Kidney glomerular epithelial cell (primary cell): ENCODE measurements at places on chromosomes 6 and 20.

GRCh38 chr6:30071081-30071818, 4.3 kb downstream of the PPP1R11 start:
- DNase-seq: no peak

DNA sequence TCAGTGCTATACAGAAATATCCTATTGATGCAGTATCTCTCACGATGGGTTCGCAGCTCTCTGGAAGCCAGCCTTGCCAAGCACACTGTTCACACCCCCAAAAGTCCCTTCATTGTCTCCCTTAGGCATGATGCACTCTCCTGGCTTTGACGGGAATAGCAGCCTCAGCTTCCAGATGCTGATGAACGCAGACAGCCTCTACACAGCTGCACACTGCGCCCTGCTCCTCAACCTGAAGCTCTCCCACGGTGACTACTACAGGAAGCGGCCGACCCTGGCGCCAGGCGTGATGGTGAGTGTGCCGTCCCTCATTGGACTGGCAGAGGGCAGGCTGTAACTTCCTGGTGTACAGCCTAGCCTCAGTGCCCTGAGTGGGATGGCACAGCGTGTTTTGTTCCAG, 60.0 kb upstream of the PBOV1 start:
- peak; percentile 16 for DNase-seq

DNA sequence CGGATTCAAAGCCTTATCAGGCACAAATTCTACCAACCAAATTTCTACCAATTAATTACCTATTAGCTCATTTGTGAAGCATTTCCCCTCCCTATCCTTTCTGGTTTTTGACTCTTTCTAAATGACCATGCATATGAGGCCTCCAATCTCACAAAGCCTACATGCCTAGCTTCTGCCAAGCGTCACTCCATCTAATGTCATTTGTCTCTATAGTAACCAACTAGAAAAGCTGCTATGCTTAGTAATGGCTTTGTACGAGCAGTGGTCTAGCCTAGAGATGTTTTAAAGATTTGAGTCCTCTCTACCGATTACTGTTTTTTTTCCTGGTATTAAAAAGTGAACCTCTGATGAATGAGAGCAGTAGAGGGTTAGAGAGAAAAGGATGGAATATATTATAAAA, 4.8 kb upstream of the ASF1A start:
- no peak for DNase-seq

DNA sequence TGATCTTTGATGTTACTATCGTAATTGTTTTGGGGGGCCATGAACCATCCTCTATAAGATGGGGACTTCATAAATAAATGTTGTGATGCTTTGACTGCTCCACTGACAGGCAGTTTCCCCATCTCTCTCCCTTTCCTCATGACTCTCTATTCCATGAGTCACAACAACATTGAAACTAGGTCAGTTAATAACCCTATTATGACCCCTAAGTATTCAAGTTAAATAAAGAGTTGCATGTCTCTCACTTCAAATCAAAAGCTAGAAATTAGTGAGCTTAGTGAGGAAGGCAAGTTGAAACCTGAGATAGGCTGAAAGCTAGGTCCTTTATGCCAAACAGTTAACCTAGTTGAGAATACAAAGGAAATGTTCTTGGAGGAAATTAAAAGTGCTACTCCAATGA, 491.0 kb downstream of the HAO1 start:
- no peak for DNase-seq
